ENCODE measurements at places on chromosomes 5 and 9.

- H3K4me3 ChIP-seq: no peak overlapping the region
- no peaks in the 10 kb centered on the region for H3K27me3 ChIP-seq
- DNase-seq: no peak
- peaks cover 64% of the 10 kb centered on the region for H3K36me3 ChIP-seq
These were observed 16.7 kb downstream of the CDKN2AIPNL start for GRCh38 chr5:134394932-134395331.

- H3K36me3 ChIP-seq: no peaks in the 10 kb centered on the region
- H3K4me3 ChIP-seq: no peak overlapping the region
- DNase-seq: no peak
- no peaks in the 10 kb centered on the region for H3K27me3 ChIP-seq
These were observed 480.1 kb upstream of the SMARCA2 start for GRCh38 chr9:1535051-1535450.

GRCh38 chr9:15430920-15431844, 8.5 kb downstream of the SNAPC3 start:
- H3K4me1 ChIP-seq: peaks cover 38% of the 10 kb centered on the region
- H3K27me3 ChIP-seq: no peaks in the 10 kb centered on the region
- H3K27ac ChIP-seq: no peak overlapping the region
- no peak for DNase-seq
- no peak overlapping the region for H3K4me3 ChIP-seq

- no peak overlapping the region for H3K4me3 ChIP-seq
- no peaks in the 10 kb centered on the region for H3K36me3 ChIP-seq
- peaks cover 4% of the 10 kb centered on the region for H3K4me1 ChIP-seq
- no peak for DNase-seq
- peaks cover 63% of the 10 kb centered on the region for H3K27me3 ChIP-seq
These were observed 928 bp downstream of the MCTP1 start for GRCh38 chr5:95283761-95284571.

DNA sequence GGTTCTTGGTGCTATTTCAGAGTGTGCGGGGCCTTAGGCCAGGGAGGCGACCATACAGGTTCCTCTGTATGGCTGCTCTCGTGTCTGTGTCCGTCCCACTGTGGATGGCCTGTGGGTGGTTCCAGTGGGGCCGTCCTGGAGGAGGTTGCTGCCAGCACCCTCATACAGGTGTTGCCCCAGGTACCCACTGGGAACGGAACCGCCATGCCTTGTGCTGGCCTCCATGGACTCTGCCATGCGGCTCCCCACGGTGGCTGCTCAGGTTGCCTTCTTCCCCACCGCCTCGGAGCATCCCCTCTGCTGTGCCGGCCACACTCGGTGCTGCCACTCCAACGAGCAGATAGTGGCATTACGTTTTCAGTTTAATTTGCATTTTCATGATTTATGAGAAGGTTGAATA, 129.3 kb upstream of the CACNA1B start:
- peaks cover 63% of the 10 kb centered on the region for H3K36me3 ChIP-seq
- no peak overlapping the region for H3K4me3 ChIP-seq
- no peak for DNase-seq
- H3K27me3 ChIP-seq: no peaks in the 10 kb centered on the region
- peaks cover 6% of the 10 kb centered on the region for H3K4me1 ChIP-seq

GRCh38 chr5:17180864-17181723, 36.3 kb upstream of the BASP1 start:
- H3K4me3 ChIP-seq: no peak overlapping the region
- peak overlapping the region; percentile 19 for H3K27ac ChIP-seq

DNA sequence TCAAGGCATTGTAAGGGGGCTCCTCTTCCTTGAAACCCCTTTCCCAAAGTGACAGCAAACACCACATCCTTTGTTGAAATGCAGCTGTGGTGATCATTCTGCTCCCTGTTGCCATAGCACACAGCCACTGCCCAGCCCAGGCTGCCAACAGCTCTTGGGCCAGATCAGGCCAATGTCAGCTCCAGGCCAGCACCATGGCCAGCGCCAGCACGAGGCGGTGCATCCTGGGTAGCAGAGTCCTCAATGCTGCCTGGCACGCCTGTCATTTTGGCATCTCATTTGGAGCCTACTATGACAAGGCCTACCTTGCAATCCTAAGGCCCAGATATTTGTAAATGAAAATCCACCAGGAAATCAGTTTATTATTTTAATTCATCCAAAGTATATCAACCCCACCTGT, 390.6 kb downstream of the DNAH5 start:
- no peak overlapping the region for H3K4me3 ChIP-seq
- H3K27ac ChIP-seq: no peak overlapping the region
- no peak for DNase-seq
- H3K4me1 ChIP-seq: no peaks in the 10 kb centered on the region

- peaks cover 40% of the 10 kb centered on the region for H3K36me3 ChIP-seq
- H3K27me3 ChIP-seq: no peaks in the 10 kb centered on the region
- peak overlapping the region; percentile 96 for H3K27ac ChIP-seq
- peaks cover 80% of the 10 kb centered on the region for H3K4me1 ChIP-seq
- peak; percentile 59 for DNase-seq
These were observed 115.9 kb downstream of the CDC42SE2 start for GRCh38 chr5:131379723-131380122.

DNA sequence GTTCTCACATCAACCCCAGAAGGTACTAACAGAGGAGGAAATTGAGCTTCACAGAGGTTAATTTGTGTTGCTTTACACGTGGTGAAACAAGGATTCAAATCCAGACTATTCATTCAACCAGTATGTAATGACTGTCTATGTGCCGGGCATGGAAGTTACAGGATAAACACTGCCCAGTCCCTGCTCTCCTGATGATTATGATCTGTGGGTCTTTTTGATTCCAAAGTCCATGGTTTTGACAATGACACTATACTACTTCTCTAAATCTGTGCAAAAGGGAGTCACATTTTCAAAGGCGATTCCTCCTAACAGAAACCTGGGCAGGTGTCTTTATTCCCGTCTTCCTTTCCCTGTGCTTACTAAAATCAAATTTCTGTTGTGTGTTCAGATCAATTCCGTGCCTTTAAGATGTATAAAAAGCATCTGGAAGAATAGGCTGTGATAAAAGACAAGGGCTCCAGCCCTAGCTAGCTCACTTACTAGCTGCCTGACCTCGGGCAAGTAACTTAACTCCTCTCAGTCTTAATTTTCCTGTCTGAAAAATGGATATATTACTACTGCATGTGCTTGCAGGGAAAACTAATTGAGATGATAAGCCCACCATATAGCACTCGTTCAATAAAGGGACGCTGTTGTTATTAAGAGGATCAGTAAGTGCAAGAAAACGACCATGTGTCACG, 970 bp upstream of the CREBRF start:
- peak overlapping the region; percentile 87 for H3K4me3 ChIP-seq
- H3K36me3 ChIP-seq: no peaks in the 10 kb centered on the region
- H3K4me1 ChIP-seq: peaks cover 23% of the 10 kb centered on the region
- no peak for DNase-seq

DNA sequence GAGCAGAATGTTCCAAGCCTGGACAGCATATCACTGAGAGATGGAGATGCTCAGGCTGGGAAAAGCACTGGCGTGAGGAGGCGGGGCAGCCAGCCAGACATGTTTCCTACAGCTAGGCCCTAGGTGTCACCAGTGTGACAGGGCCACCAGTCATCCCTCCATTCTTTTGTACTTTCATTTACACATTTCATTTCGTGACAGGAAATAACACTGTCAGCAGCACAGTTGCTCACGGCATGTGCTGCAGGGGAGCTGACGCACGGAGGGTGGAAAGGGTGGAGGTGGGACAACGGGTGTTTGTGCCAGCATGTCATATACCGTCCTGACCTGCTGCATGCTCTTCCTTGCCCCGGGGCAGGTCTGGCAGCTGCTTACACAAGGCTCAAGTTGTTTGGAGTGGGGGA, 14.8 kb upstream of the CEMIP2 start:
- H3K27me3 ChIP-seq: no peaks in the 10 kb centered on the region
- H3K36me3 ChIP-seq: peaks cover 9% of the 10 kb centered on the region
- peak; percentile 81 for DNase-seq
- H3K4me1 ChIP-seq: peaks cover 48% of the 10 kb centered on the region

DNA sequence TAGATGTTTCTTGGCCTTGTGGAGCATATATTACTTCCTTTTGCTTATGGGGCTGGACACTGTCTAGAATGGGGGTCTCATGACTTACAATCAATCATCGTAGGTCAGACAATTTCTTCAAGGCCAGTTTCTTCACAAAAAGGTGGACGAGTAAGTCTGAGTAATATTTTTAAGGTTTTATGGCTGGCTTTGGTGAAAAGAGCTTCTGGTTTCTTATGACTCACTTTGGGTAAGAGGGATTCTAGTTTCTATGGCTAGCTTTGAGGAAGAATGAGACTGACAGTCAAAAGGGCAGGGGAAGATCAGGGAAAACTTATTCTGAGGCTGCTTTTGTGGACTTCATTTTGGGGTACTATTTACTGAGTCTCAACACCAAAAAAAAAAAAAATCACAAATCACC, 2067.2 kb upstream of the C9orf72 start:
- no peak overlapping the region for H3K4me3 ChIP-seq
- no peak overlapping the region for H3K27ac ChIP-seq
- no peak for DNase-seq
- H3K27me3 ChIP-seq: no peaks in the 10 kb centered on the region

DNA sequence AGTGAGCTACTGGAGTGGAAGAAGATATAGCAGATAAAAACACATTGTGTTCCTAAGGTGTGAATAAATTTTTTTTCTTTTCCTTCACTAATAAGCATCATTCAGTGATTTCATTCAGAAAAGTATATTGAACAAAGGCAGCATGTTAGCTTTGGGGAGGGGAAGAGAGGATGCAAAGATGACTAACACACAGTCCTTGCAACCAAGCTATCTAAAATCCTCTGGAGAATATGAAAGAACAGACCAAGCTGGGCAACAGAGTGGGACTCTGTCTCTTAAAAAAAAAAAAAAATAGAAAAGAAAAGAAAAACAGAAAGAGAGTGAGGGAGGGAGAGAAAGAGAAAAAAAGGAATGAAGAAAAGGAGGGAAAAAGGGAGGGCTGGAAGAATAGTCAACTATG, 22.3 kb upstream of the OMD start:
- no peak for DNase-seq
- H3K4me3 ChIP-seq: no peak overlapping the region
- no peak overlapping the region for H3K27ac ChIP-seq
- no peaks in the 10 kb centered on the region for H3K36me3 ChIP-seq
- H3K4me1 ChIP-seq: peaks cover under 1% of the 10 kb centered on the region

DNA sequence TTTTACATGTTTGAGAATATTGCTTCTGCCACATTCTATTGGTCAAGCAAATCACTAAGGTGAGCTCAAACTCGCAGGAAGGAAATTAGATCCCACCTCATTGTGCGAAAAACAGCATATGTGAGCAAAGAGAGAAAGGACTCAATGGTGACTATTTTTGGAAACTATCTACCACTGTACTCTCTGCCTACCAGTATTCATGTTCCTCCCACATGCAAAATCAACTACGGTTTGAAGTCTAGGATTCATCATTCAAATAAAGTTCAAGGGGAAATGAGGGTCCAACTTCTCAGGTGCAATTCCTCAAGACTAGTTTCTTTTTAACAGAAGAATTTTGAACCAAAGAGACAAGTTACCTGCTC, 60.6 kb downstream of the FAM174A start:
- H3K4me1 ChIP-seq: peaks cover 6% of the 10 kb centered on the region
- no peak overlapping the region for H3K4me3 ChIP-seq
- no peaks in the 10 kb centered on the region for H3K36me3 ChIP-seq
- DNase-seq: no peak

GRCh38 chr9:7325995-7326394, 473.6 kb downstream of the DMAC1 start:
- H3K4me1 ChIP-seq: no peaks in the 10 kb centered on the region
- H3K36me3 ChIP-seq: no peaks in the 10 kb centered on the region
- H3K27me3 ChIP-seq: peaks cover 9% of the 10 kb centered on the region
- no peak for DNase-seq
- no peak overlapping the region for H3K27ac ChIP-seq

DNA sequence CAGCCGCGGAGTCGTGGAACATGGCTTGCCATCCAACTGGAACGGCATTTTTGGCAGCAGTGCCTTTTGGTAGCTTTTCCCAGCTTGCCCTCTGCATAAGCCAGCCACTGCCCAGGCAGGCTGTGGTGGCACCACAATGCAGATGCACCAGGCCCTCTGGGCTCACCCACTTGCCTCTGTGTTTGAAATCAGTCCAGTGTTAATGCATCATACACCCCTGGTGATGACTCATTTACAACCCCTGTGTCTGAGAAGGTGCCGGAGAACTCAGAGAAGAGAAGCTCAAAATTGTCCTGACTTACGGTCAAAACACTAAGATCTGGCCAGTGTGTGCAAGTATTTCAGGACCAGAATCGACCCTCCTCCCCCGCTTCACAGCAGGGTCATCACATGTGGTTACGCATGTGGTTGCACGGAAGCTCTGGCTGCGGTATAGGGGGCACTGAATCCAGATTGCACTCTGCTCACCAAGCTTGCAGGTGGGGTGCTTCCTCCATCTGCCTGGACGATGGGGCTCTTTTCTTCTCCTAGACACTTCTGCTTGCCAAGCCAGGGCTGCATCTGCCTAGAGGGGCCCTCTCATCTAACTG, 66.5 kb upstream of the SMIM15 start:
- H3K4me3 ChIP-seq: no peak overlapping the region
- no peak overlapping the region for H3K27ac ChIP-seq
- no peaks in the 10 kb centered on the region for H3K4me1 ChIP-seq
- H3K27me3 ChIP-seq: peaks cover 2% of the 10 kb centered on the region

DNA sequence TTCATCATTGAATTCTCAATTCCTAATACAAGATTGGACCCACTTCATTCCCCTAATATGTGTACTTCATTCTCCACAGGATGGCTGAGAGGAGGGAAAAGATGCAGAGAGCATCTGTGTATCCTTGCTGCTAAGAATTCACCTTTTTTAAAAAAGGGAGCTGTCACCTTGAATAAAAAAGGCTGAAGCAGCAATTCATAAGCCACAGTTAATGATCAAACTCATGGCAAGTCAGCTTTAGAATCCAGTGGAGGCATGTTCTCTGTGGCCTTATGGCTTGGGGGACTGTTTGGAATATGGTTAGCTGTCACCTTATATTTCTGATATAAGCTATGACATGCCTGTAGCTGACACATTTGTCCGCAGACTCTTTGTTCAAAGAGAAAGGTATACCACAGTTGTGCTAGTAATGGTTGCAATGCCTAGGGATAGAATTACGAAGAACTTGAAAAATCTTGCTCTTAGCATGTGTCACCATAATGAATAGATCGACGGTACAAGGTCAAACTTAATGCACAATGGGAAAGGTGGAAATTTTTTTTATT, 256.8 kb upstream of the TNC start:
- H3K36me3 ChIP-seq: no peaks in the 10 kb centered on the region
- H3K27ac ChIP-seq: no peak overlapping the region
- H3K4me3 ChIP-seq: no peak overlapping the region
- DNase-seq: no peak
- H3K27me3 ChIP-seq: no peaks in the 10 kb centered on the region
- H3K4me1 ChIP-seq: peaks cover 2% of the 10 kb centered on the region

GRCh38 chr9:16314476-16314875, 556.0 kb downstream of the BNC2 start:
- H3K27me3 ChIP-seq: no peaks in the 10 kb centered on the region
- no peak overlapping the region for H3K4me3 ChIP-seq
- H3K4me1 ChIP-seq: no peaks in the 10 kb centered on the region
- DNase-seq: no peak
- H3K36me3 ChIP-seq: no peaks in the 10 kb centered on the region
- no peak overlapping the region for H3K27ac ChIP-seq

- no peaks in the 10 kb centered on the region for H3K36me3 ChIP-seq
- H3K4me1 ChIP-seq: peaks cover 16% of the 10 kb centered on the region
- no peak overlapping the region for H3K4me3 ChIP-seq
- no peak for DNase-seq
- H3K27me3 ChIP-seq: peaks cover 2% of the 10 kb centered on the region
These were observed 36.5 kb downstream of the ARHGEF37 start for GRCh38 chr5:149617760-149618306.
